Urinary bladder (tissue), 4 donors: ENCODE measurements at places on chromosomes 6 and 20.

GRCh38 chr20:50272724-50273446 lies 82.3 kb downstream of the CEBPB start:
- no peak for DNase-seq

DNA sequence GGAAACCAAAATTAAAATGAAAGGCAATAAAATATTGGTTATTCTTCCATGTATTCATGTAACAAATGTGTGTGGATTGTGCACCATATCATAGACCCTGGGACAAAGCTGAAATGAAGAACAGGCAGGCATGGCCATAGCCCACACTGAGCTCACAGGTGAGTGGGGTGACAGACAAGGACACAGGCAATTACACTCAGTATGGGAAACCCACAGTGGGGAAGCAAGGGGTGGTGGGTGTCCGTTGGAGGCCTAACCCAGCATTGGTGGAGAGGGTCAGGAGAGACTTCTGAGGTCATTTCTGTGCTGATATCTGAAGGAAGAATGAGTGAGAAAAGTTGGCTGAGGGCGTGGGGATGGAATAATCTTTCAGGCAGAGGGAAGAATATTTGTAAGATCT lies 47.6 kb upstream of the MAP3K4 start:
- DNase-seq = no peak

DNA sequence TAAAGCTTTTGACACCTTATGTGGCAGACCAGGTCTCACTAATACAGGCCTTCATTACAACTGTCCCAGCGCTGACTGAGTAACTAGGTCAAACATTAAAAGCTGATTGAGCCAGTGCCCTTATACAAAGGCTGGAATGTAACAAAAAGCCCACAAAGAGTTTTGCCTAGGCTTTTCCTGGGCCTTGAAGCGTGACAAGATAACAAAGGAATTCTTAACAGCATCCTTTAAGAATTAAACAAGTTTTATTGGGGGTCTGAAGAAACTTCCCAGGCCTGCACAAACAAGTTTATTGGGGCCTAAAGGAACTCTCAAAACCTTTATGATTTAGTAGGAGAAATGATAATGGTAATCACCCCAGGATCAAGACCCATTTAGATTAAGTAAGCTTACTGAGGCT lies 267.6 kb upstream of the FAM83B start:
- no peak for DNase-seq

GRCh38 chr20:34033903-34034302 lies 40.2 kb downstream of the RALY start:
- no peak for DNase-seq

DNA sequence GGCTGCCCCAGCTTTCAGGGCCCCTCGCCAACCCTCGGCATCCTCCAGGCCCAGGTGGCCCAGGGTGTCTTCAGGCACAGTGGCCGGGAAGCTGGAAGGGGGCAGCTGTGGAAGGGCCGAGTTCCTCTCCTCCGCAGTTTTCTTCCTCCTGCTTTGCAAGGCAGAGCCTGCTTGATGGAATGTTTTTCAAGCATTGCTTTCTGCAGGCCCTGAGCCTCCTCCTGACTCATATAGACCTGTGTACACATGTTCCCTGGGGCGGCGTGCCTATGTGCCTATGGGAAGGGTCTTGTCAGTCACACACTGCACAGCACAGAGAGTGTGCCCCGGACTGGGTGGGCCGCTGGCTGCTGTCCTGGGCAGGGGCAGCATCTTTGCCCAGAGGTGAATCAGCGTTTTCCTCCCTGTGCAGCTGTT lies 107.5 kb downstream of the ERMARD start:
- DNase-seq = no peak
